ENCODE measurements at places on chromosomes 1 and 21.

DNA sequence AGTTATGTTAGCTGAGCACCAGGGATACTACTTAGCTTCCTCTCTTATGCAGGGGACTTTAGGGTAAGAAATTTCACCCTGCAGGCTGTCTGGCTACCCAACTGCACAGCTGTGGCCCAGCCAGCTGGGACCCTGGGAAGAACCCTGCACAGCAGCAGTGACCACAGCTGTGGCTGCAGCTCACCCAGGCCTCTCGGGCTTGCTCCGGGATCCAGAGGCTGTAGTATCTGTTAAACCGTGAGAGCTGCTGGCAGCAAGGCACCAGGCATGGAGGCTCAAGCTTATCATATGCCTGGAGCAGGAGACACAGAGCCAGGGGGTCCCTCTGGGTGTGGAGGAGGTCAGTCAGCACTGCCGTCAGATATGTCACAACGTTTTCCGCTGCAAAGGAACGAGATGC, 40.3 kb downstream of the URB1 start:
- no peak for DNase-seq

DNA sequence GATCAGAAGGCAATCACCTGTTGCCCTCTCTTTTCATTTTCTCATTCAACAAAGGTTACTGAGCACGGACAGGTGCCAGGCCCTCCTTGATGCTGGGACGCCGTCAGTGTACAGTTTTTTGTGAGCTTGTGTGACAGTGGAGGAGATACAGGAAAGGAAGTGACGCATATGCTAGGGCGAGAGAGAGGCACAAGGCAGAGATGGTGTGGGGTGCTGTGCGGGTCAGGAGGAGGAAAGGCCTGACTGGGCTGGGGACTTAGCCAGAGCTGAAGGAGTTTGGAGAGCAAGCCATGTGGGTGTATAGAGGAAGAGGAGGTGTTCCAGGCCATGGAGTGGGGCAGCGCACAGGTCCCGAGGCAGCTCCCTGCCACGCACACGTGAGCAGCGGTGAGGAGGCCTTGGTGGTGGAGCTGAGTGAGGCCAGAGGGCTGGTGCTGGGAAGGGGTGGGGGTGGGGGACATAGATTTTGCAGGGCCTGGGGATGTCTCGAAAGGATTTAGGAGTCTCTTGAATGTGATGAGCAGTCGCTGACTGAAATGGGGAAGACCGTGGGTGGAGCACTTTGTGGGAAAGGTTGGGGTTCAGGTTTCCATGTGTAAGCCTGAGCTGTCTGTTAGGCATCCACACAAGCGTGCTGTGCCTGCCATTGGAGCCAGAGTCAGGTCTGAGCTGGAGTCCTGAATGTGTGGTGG, 46.0 kb downstream of the TRAPPC10 start:
- DNase-seq, result no peak

DNA sequence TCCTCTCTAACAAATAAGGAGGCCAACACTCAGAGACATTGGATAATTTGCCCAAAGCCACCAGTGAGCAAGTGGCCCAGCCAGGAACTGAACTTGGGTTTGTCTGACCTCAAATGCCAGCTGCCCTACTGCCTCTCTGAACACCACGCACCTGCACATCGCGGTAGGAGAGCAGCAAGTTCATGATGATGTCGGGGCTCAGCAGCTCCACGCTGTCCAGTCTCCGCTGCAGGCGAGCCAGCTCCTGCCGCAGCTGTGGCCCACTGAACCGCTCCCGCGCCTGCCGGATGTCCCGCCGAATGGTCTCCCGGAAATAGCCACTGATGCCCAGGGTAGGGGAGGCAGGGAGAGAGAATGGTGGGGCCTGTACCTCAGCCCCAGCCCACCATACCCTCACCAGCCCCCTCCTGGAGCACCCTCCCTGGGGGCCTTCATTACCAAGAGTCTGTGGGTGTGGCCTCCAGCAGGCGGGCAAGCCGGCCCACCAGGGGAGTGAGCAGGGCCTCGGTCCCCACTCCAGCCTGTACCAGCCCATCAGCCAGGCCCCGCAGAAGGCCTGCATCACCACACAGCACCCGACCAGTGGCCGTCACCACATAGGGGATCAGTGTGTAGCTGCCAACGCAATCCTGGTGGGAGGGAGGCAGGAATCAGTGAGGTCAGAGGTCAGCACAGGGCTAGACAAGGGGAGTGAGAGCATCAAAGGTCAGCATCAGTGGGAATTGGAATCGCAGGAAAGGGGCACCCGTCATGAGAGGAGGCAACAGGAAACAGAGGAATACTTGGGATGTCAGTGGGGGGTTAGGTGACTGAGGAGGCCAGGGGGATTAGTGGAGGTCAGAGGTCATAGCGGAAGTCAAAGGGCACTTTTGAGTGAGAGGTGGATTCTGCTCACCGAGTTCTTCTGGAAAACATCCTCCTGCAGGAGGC, 2.7 kb downstream of the MAP3K6 start:
- DNase-seq, result no peak

- no peak for DNase-seq
Observed at GRCh38 chr1:160776178-160776577, 19.8 kb upstream of the LY9 start.

DNA sequence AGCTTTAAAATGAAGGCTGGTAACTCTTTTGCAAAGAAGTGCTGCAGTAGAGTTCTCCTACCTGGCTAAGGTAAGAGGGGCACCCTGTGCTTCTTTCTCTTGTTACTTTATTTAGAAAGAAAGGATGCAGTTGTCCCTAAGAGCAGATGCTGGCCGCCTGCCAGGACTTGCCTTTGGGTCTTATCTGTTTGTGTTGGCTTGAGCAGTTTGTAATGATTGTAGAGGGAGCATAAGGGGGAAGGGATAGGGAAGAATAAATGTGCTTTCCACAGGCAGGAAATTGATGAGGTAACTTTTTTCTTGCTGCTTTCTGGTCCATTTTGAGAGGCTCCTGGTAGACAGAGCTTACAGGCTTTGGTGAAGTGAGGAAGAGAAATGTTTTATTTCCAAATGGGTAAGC, 229.6 kb downstream of the HHAT start:
- peak; percentile 40 for DNase-seq

DNA sequence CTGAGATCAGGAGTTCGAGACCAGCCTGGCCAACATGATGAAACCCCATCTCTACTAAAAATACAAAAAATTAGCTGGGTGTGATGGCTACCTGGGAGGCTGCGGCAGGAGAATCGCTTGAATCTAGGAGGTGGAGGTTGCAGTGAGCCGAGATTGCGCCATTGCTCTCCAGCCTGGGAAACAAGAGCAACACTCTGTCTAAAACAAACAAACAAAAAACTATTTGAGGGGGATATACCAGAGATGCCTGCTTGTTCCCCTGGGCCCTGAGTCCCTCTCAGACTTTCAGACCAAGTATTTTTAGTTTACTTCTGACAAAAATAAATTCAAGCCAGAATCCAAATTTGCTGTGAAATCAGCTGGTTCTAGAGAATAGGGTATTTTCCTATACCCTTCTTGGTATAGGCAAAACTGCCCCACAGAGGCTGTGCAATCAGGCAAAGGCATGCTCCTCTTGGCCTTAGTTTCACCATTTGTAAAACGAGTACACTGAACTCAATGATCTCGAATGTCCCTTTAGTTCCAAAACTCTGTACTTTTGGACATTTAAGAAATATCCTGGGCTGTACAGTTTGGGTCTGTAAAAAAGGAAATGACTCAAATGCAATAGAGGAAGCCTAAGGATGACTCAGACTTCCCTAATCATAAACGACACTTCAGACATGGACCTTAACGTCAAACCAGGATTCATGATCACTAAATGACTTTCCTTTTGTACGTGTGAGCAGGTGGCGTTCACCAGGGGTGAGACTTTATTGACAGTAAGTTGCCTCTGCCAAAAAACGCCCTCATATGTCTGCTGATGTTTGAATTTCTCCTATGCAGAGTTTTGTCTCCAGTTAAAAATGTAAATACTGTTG, 16.1 kb downstream of the ENSA start:
- DNase-seq, result peak; percentile 54

DNA sequence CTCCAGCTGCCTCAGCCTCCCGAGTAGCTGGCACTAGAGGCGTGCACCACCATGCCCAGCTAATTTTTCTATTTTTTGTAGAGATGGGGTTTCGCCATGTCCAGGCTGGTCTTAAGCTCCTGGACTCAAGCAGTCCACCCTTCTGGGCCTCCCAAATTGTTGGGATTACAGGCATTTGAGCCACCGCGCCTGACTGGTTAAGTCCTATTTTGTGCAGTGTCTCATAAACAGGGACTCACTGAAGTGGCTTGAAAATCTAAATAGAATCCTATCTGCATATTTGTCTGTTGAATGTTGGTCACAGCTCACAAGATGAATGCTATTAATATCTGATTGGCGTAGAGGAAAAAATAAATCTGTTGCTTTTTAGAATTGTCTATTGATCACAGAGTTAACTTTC, 5.9 kb upstream of the CHAF1B start:
- no peak for DNase-seq

- no peak for DNase-seq
Observed at GRCh38 chr21:26588446-26588845, 15.4 kb upstream of the CYYR1 start.

DNA sequence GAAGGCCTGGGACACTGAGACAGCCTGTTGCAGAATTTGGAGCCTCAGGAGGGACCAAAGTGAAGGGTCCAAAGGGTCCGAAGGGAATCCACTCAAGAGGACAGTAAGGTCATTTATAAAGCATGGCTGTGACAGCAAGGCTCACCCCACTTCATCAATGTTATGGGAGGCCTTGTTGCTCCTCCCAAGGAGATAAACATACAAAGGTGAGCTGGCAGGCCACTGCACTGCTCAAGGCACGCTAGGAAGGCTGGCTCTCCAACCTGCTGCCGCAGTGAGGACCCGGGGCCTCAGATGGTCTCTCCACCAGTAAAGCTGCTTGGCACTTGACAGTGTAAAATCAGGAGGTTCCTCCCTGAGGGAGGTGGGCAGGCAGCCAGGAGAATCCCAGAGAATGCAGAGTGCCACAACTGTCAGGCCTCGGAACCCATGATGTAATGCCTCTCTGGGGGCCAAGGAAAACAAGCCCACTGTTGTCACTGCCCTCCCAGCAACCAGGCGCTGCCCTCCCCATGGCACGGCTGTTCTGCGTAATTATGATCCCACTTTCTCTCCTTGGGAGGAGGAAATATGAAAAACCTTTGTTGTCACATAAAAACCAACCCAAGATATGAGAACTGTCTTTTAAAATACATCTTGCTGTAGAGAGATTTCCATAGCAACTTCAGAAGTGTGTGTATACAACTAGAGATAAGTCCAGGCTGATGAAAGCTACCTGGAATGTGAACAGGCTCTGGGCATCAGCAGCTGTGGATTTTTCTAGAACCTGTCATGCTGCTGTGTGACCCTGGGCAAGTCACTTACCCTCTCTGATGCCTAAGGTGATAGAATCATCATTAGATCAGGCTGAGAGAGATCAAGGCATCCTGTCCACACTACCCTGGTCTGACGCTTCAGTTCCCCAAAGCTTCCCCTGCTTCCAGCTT, 102.5 kb downstream of the KCNN3 start:
- peak; percentile 58 for DNase-seq

GRCh38 chr1:248837781-248838356, at the start of gene ZNF672:
TSS of gene ZNF672 (plus strand) at chr1:248838224. CDS start at chr1:248847275, 9,051 bp downstream.
- DNase-seq, result peak; percentile 99

- DNase-seq, result no peak
Observed at GRCh38 chr1:43445606-43446387, 7.9 kb downstream of the HYI start.

DNA sequence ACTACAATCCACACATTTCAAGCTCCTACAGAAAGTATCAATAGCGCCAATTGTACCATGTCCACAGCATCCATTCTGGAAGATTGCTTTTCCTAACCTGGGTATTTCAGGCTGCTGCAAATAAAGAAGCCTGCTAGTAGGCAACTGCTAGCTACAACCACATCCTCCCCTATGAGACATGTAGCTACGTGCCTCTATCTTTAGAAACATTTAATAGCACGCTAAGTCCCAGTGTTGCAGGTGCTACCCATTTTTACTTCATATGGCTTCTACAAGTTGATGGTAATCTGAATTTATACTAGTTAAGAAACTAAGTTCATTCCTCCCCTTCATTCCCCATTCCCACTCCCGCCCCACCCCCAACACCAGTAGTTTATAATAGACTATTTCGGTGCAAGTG, 7.4 kb upstream of the AMPD1 start:
- DNase-seq, result no peak

GRCh38 chr21:16037421-16037955, 307.7 kb downstream of the USP25 start:
- DNase-seq, result no peak

DNA sequence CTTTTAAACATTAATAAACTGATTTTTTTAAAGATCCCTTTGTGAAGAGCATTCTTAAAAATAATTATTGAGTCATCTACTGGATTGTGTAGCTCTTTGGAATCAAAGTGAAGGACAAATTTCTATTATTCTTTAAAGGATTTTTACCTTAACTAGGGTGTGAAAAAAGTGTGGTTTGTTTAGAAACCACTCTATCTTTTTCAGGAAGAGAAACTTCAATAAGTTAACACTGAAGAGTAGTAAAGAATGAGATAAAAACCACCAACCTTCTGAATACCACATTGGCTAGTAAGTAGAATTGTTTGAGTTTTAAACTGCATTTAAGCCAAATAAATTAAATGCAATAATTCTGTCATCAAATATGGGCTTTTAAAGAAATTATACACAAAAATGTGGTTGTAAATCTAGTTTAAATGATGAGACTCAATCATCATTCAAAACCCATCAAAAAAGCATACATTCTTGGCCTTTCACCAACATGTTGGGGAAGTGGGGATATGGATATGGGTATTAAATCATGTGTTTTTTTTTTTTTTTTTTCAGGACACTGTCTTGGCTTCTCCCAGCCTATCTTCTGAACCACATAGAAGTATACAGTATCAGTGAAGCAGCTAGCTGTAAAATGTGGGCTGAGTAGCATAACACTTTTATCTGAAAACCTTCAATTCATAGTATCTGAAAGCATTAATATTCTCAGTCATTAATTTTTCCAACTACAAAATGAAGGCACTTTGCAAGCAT, 4.8 kb downstream of the S1PR1 start:
- DNase-seq, result no peak

GRCh38 chr1:62397301-62397700, 39.5 kb upstream of the USP1 start:
- DNase-seq, result no peak

- DNase-seq, result no peak
Observed at GRCh38 chr1:58585581-58586151, 8.6 kb upstream of the TACSTD2 start.

- DNase-seq, result no peak
Observed at GRCh38 chr1:21526441-21526840, 17.2 kb downstream of the ALPL start.
